ENCODE measurements at places on chromosomes 1 and 21.

DNA sequence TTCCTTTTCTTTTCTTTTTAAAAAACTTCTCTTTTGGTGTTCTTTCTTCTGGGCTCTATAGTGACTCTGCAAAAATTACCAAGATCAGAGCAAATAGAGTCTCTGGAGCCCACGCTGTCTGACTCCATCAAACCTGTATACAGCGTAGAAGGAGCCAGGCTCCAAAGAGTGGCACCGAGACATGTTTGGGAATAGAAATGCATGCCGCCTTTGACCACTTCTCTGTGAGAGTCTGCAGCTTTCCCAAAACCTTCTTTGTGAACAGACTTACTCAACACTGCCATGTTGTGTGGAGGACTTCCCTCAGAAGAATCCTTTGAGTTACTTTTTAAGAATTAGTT is 55.3 kb downstream of the GORAB start:
- DNase-seq: no peak

DNA sequence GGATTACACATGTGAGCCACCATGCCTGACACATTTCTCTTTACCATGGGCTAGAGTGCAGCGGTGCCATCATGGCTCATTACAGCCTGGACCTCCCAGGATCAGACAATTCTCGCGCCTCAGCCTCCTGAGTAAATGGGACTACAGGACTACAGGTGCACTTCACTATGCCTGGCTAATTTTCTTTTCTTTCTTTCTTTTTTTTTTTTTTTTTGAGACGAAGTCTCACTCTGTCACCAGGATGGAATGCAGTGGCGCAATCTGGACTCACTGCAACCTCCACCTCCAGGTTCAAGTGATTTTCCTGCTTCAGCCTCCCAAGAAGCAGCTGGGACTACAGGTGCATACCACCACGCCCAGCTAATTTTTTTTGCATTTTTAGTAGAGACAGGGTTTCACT is 14.8 kb upstream of the KIF1B start:
- DNase-seq: no peak

DNA sequence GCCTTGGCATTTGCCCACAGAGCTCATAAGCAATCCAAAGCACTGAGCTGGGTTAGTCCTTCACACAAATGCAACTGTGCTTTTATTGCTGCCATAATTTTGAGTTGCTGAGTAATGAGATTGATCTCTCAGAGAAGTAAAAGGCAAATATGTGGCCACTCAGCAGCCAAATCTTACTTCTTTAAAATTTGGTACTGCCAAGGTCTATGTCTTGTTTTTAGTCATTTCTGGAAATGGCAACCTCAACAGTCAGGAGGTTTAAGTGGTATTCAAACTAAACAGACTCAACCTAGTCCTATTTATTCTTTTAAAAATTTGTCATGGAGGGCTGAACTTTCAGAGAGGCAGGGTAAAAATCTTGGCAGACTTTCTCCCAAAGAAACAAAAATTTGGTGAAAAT is 216.4 kb upstream of the GJB5 start:
- no peak for DNase-seq

DNA sequence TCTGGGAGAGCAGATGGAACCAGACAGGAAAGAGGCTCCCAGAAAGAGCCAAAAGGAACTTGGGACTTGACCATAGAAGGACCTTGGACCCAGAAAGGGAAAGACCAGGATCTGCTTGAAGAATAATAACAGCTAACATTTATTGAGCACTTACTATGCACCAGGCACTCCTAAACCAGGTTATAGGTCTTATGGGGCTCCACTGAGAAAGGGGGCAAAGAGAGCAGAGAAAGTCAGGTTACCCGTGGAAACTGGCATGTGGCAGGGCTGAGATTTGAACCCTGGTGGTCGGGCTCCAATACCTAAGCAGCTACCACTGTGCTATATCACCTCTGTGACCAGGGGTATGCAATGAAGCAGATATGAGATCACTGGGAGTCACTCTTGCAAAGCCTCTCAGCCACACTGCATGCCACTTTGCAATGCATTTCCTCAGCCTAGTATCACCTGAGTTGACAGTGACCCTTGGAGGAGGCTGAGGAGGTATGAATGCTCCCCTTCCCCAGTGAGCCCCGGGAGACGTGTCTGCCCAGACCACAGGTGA is 37.8 kb downstream of the HSPG2 start:
- DNase-seq: peak; percentile 18

GRCh38 chr21:42863504-42863870 is 15.9 kb downstream of the WDR4 start:
- DNase-seq: no peak

- no peak for DNase-seq
Measured at GRCh38 chr1:8506995-8507615, 189.2 kb downstream of the SLC45A1 start.

- DNase-seq: peak; percentile 68
Measured at GRCh38 chr1:61442544-61442943, 282.4 kb downstream of the TM2D1 start.

- no peak for DNase-seq
Measured at GRCh38 chr1:218711884-218712674, 366.9 kb downstream of the TGFB2 start.
